ENCODE measurements at places on chromosomes 11 and 22.

DNA sequence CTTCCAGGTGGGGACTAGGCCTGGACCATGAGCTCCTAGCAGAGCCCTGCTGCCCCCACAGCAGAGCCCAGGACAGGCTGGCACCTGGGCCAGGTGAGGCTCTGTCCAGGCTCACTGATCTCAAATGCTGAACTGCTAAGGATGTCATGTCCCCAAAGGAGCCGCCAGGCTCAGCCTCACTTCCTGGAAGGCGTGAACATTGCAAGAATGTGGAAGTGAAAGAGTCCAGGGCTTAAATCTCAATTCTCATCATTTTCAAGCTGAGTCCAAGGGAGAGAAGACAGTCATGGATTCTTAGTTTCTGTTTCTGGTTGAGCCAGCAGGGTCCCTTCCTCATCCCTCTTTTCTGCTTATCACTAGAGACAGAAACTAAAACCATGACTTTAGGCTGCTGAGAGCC, 5.0 kb downstream of the ASCL2 start:
- DNase-seq = no peak

DNA sequence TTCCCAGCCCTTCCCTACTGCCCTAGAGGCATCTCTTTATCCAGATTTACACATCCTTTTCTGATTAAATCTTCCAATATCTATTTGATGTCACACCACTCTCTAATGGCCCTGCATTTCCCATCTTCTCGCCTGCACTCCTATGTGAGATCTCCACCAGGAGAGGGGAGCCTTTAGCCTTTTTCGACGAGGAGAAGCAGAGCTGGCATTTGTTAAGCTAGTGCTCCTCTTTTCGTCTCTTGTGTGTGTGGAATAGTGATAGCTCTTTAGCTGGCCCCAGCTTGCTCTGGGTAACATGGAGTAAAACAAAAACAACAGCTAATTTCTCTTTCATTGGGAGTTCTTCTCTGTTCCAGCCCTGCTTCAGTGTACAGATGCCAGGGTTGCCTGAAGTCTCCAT, 536.5 kb downstream of the NTM start:
- no peak for DNase-seq

DNA sequence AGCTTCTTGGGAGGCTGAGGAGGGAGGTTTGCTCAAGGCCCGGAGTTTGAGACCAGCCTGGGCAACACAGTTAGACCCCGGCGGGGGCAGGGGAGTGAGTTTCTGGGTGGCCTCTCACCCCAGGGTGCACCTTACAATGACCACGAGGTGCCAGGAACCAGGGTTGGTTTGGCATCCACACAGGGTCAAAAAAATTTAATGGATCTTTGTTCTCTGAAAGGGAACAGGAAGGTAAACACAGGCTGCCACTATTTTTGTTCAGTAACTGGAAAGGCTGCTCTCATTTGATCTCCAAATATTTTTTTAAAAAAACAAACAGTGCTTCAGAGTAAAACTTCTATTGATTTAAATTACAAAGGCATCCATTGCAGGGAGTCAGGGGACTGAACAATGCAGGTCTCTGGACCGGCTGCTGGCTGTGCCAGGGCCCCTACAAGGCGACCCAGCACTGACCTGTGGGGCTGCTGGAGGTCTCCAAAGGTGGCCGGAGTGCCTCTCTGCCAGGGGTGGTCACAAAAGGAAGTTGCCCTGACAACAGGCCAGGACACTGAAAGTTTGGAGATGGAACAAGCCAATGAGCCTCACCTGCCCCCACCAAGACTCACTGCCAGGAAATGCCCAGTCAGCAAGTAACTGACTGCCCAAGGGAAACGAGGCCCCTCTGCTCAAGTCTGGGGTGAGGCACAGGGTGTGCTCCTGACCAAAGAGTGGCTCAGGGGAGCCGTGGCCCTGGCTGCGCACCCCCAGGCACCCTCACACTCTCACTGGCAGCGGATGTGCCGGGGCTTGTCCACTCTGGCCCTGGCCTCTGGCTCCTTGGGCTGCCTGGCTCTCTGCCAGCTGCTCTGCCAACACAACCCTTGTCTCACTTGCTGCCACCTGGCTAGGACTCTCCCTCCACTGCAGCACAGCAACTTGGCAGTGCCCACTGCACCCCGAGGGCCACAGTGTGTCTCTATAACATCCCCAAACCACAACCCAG, 51.8 kb downstream of the ARFGAP3 start:
- DNase-seq = no peak

DNA sequence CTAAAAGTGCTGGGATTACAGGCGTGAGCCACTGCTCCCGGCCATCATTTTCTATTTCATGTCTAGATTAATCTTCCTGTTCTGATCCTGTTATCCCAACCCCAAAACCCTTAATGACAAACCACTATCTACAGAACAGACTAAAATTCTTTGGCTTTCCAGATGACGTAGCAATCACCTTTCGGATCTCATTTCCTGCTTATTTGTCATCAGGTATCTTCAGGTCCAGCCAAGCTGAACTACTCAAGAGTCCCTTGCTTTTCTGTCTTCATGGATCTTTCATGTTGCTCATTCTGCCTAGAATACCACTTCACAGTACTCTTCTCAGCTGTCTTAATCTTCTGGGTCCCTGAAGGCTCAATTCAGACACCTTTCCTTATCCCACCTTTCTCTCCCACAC, 27.4 kb upstream of the IPO7 start:
- DNase-seq = no peak

DNA sequence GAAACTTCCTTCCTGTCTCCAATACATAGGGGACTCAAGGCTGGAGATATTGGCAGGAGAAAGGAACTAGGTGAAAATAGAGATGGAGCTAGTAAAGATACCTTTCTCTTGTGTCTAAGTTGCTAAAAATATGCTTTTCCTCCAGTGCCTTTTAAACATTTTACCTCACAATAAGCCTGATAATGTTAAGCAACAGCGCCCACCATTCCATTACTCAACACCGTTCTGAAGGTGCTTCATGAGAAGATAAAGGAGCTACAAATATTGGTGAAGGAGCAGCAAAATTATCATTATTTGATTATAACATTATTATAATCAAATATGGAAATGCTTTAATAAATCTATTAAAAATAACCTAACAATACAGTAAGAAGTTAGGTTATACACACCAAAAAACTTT, 83.6 kb upstream of the BARX2 start:
- DNase-seq = no peak

DNA sequence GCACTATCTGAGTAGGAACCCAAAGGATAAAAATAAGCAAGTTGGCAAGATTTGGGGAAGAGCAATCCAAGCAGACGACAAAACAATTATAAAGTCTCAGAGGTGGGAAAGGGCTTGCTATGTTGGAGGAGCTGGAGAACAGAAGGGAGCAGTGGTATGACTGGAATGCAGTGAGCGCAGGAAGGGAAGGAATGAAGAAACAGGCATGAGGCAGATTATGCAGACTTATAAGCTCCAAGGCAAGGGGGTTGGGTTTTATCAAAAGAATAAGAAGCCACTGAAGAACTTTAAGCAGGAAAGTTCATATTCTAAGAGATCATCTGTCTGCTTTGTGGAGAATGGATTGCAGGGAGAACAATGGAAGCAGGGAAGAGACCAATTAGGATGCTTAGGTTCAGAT, 31.7 kb downstream of the PGM2L1 start:
- no peak for DNase-seq

GRCh38 chr11:129042503-129042902, 99.8 kb upstream of the TP53AIP1 start:
- DNase-seq = no peak

DNA sequence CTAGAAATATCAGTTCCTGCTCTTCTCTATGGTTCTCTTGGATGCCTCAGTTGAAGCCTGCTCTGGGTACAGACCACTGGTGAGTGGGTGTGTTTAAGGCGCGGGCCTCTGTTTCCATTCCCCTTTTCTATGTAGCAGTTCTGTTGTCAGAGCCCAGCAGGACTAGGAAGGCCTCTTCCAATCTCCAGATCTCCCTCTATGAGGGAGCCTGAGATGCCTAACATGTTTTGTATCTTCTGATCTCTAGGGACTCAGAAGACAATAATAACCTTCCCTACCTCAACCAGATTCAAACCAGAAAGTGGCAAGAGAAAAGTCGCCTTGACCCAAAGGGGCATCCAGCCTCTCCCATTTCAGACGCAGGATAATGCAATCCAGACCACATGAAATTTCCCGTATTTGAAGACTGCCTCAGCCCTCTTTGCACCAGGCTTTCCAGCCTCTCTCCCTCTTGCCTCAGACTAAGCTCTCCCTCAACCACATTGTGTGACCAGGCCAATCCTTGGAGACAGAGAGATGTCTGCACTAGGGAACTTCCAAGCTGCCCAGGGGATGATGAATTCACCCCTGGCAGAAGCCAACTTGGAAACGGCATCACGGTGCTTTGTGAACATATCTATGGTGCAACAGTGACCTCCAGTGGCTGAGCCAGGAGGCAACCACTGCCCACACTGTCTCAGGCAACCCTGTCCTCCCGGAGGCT, 150.1 kb upstream of the UBASH3B start:
- DNase-seq = no peak
